Activated naive CD8-positive, alpha-beta T cell treated with anti-CD3 and anti-CD28 coated beads, Interleukin-2, amount 10 ng/mL, durations not matched to agents 7 days and 5 days (primary cell): ENCODE measurements at places on chromosomes 12 and 14. TPM values are rescaled to one million over a fixed set of nuclear protein-coding genes. Genes with fewer than 3 reads are reported as not detected.

GRCh38 chr14:51988221-51988620 lies 1.1 kb upstream of the RTRAF start:
- peak overlapping the region; percentile 88 for H3K4me3 ChIP-seq
- no peak for DNase-seq
- H3K36me3 ChIP-seq = peaks cover 2% of the 10 kb centered on the region
- no peak overlapping the region for H3K27ac ChIP-seq

GRCh38 chr12:85794531-85794930 lies 41.7 kb downstream of the RASSF9 start:
- no peak for DNase-seq
- H3K27me3 ChIP-seq = no peaks in the 10 kb centered on the region
- no peak overlapping the region for H3K27ac ChIP-seq
- H3K36me3 ChIP-seq = no peaks in the 10 kb centered on the region

DNA sequence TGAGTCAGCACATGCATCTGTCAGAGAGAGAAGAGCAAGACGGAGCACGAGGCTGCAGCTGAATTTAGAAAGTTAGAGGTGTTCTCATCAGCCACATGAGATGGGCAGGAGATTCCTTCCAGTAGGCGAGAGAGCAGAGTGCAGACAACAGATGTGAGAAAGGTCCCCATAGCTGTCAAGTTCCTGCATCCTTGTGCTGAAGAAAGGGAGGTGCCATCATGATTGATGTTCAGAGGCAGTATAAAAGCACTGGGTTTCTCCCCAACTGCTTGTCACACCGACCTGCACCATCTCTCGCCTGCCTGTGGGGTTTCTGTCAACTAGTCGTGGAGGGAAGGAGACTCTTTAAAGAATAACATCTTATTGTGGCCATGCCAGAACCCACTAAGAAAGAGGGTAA lies at the start of gene MYBPC1:
Gene MYBPC1, plus strand, starts transcription at position 272 of the 400 bp plus-strand sequence. Its CDS starts 100 bp downstream, at position 372.
- H3K27ac ChIP-seq = no peak within 1 kb of the TSS
- H3K4me1 ChIP-seq = no peaks in the 10 kb centered on the region
- H3K36me3 ChIP-seq = no peaks in the 10 kb centered on the region
- no peak within 1 kb of the TSS for H3K4me3 ChIP-seq
- no peak for DNase-seq
- H3K27me3 ChIP-seq = peaks cover 22% of the 10 kb centered on the region

The GZMB gene
- total RNA-seq = 217 TPM

The CBLN3 gene
- total RNA-seq = 3.8 TPM

The RD3L gene
- total RNA-seq = not detected

The TOMM20L gene
- total RNA-seq = not detected

The DBX2 gene
- total RNA-seq = not detected

The PPM1H gene
- not detected for total RNA-seq

The CPNE6 gene
- total RNA-seq = not detected

The KRT73 gene
- total RNA-seq = 0.60 TPM

The SLC4A8 gene
- total RNA-seq = 6.1 TPM

DNA sequence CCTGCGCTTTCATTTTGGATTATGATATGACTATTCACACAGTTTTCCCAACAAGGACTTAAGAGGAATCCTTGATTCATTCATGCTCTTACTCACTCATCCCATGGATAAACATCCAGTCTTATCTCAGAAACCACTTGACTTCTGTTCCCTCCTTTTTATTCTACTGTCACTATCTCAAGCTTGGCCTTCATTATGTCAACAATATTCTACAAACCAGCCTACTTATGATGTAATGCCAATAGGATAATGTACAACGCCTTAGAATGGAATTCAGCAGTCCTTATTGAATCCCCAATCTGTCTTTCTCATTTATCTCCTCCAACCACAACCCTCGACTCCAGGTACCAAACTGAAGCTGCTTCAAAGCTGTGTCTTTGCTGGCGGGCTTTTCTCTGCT lies 448.5 kb downstream of the PDZRN4 start:
- no peak for DNase-seq
- H3K27me3 ChIP-seq = no peaks in the 10 kb centered on the region
- H3K36me3 ChIP-seq = no peaks in the 10 kb centered on the region
- no peaks in the 10 kb centered on the region for H3K4me1 ChIP-seq

The NTN4 gene
- total RNA-seq = 0.17 TPM

GRCh38 chr14:56333359-56334292 lies 215.4 kb downstream of the PELI2 start:
- no peaks in the 10 kb centered on the region for H3K27me3 ChIP-seq
- H3K36me3 ChIP-seq = no peaks in the 10 kb centered on the region
- no peak for DNase-seq
- peaks cover 6% of the 10 kb centered on the region for H3K4me1 ChIP-seq

DNA sequence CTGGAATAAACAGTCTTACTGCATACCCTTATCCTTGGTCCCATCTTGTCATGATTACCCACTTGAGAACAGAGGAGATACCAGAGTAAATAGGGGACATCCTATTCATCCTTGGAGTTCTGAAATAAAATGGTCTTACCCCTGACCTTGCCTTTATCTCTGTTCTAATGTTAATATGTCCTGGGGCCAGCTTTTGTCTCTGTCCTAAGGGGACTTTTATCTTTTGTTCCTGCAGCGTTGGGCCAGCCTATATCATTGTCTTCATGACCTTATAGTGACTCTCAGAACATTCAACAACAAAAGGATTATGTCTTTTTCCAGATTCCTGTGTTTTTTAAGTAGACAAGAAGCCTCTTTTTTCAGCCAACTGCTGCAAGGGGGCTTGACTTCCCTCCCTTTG lies 1057.5 kb downstream of the LRFN5 start:
- H3K27me3 ChIP-seq = no peaks in the 10 kb centered on the region
- no peak overlapping the region for H3K27ac ChIP-seq
- no peak overlapping the region for H3K4me3 ChIP-seq
- no peaks in the 10 kb centered on the region for H3K36me3 ChIP-seq

The EXOC3L4 gene
- total RNA-seq = not detected

GRCh38 chr14:96095058-96095457 lies 55.9 kb downstream of the C14orf132 start:
- no peak overlapping the region for H3K4me3 ChIP-seq
- H3K4me1 ChIP-seq = no peaks in the 10 kb centered on the region
- DNase-seq = no peak
- H3K27ac ChIP-seq = no peak overlapping the region
- H3K36me3 ChIP-seq = no peaks in the 10 kb centered on the region
- H3K27me3 ChIP-seq = no peaks in the 10 kb centered on the region

DNA sequence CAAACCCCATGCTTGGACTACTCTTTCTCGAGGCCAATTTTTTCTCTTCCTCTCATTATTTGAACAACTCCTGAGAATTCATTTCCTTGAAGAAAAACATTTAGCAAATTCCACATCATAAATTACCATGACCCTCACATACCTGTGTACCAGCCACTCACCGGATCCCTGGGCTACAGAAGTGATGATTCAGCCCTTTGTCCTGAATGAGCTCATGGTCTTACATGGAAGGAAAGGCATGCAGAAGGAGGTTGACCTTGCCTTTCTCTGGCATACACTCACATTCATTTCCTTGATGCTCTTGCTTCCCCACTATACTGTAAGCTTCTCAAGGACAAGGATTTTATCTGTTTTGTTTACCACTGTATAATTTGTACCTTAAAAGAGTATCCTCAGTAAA lies 191.5 kb downstream of the SLC5A8 start:
- H3K4me1 ChIP-seq = no peaks in the 10 kb centered on the region
- H3K27me3 ChIP-seq = no peaks in the 10 kb centered on the region
- no peak overlapping the region for H3K4me3 ChIP-seq
- no peak for DNase-seq
- H3K27ac ChIP-seq = no peak overlapping the region

The KLRC1 gene
- 12.1 TPM for total RNA-seq

The CPM gene
- total RNA-seq = 1.2 TPM

DNA sequence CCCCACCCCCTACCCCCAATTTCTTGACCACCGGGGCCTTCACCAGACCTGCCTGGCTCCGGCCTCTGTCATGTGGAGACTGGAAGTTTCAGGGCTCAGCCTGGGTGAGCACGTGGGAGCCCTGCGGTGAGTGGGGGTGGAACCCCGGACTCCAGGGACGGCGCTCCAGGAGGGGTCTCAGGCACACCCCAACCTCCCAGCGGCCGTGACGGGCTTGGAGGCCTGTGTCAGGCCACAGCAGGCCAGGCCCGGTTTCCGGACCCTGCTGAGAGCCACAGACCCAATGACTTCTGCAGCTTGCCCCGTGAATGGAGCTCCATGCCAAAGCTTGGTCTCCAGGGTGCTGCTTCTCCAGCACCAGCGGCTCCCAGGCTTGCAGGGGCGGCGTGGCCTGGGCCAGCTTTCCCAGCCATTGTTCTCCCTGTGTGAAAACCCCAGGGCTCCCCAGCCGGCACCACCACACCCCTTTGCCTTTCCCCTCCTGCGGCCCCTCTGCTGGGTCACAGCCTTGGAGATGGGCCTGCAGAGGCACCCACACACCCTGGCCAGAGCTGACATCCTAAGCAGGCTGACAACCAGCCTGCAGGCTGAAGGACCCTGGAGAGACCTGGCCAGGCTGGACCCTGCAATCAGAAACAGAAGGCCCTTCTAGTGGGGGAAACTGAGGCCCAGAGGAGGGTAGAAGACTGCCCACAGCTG lies 186.2 kb upstream of the C14orf180 start:
- H3K27ac ChIP-seq = peak overlapping the region; percentile 96
- peak overlapping the region; percentile 83 for H3K4me3 ChIP-seq
- H3K27me3 ChIP-seq = no peaks in the 10 kb centered on the region
- DNase-seq = peak; percentile 37

- no peak overlapping the region for H3K4me3 ChIP-seq
- no peak for DNase-seq
- no peak overlapping the region for H3K27ac ChIP-seq
- H3K36me3 ChIP-seq = peaks cover 24% of the 10 kb centered on the region
These were observed 243.8 kb upstream of the BTG1 start for GRCh38 chr12:92389466-92389865.

DNA sequence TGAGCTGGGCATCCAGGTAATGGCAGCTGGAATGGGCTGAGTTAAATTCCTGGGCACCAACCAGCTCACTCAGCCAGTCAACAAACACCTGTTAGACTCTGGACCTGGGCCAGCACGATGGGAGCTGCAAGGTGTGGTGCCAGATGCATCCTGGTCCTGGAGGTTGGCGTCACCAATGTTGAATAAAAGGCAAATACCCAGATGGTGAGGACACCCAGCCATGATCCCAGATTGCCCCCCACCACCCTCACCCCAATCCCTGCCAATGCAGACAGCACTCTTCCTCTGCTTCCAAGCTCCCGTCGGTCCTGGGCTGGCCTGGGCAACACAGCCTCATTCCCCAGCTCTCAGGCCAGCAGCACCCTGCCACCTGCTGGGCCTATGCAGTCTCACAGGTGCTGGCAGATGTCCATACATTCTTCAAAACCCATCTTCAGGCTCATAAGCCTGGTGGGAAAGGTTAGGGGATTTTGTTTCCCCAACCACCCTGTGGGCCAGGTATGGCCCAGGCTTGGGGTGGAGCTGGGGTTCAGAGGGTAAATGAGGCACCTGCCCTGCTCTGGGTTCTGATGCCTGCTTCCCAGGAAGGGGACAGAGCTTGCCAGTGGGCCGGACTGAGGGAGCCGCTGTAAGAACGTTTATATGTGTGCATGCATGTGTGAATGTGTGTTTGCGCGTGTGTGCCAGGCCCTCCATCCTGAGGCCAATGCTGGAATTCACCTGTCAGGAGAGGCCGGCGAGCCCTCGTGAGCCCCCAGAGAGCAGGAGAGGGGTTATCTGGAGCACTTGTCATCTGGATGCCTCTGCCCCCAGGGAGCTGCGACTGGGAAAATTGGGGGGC lies 58.0 kb downstream of the LGMN start:
- H3K36me3 ChIP-seq = peaks cover 12% of the 10 kb centered on the region
- H3K27ac ChIP-seq = peak overlapping the region; percentile 48

GRCh38 chr12:125070661-125071390 lies 5.6 kb downstream of the AACS start:
- DNase-seq = no peak
- H3K27me3 ChIP-seq = no peaks in the 10 kb centered on the region
- H3K4me1 ChIP-seq = peaks cover 7% of the 10 kb centered on the region
- H3K36me3 ChIP-seq = peaks cover 3% of the 10 kb centered on the region
- H3K27ac ChIP-seq = no peak overlapping the region

The FAM90A1 gene
- total RNA-seq = 0.11 TPM

The ERBB3 gene
- 8.1 TPM for total RNA-seq

DNA sequence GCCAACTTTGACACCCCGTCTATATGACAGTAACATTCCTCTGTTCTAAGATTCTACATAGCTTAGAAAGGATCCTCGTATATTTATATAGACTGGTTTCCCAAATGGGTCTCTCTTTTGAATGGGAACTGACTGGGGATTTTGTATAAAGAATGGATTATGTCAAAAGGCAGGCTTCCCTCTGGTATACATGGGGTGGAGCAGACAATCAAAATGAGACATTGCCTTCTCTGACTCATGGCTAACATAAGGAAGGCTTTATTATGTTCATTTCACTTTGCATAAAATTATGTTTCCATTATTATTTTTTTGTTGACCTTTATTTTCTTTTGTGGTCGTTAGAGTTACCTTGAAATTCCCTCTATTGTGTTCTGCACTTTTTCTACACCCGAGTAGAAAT lies 211.1 kb downstream of the ALG10B start:
- no peak overlapping the region for H3K27ac ChIP-seq
- H3K4me1 ChIP-seq = no peaks in the 10 kb centered on the region
- H3K36me3 ChIP-seq = no peaks in the 10 kb centered on the region
- no peak for DNase-seq

GRCh38 chr14:102396521-102396920 lies 33.8 kb downstream of the TECPR2 start:
- no peak for DNase-seq
- no peak overlapping the region for H3K27ac ChIP-seq
- H3K4me3 ChIP-seq = no peak overlapping the region
- H3K36me3 ChIP-seq = peaks cover 34% of the 10 kb centered on the region
- H3K27me3 ChIP-seq = no peaks in the 10 kb centered on the region
- H3K4me1 ChIP-seq = peaks cover 6% of the 10 kb centered on the region

The LRRC43 gene
- total RNA-seq = not detected

DNA sequence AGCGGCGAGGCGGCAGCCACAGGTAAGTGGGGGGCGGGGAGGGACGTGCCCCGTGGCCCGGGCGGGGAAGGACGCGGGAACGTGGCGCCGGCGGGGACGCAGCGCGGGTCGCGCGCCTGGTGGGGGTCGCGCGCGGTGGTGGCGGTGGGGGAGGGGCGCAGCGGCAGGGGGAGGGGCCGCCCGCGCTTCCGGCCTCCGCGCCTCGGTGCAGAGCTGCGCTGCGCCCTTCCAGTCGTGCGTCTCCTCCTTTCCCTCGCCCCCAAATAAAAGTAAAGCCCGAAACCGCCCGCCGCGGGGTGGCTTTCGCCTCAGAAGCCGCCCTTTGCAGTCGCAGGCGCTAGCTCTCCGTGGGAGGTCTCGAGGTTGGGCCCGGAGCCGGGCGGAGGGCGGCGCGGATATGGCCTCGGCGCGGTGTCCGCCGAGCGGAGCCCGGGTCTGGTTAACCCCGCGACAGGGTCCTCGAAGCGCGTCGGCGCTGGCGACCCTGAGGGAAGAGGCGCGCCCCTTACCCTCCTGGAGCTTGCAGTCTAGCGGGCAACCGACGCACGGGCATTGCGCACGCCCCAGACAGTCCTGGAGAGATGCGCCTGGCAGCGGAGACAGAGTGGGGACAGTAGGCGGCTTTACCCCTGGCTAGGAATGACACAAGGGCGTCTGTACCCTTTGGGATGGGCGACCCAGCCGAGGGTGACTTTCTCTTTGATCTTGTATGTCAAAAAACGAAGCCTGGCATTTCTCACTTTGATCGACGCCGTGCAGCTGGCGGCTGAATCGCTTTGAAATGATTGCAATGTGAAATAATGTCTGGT lies 589 bp downstream of the ATF1 start:
- H3K27me3 ChIP-seq = no peaks in the 10 kb centered on the region
- H3K27ac ChIP-seq = peak overlapping the region; percentile 94
- peaks cover 19% of the 10 kb centered on the region for H3K4me1 ChIP-seq
- peak overlapping the region; percentile 91 for H3K4me3 ChIP-seq
